ENCODE measurements at places on chromosomes 2 and 18. TPM values are rescaled to one million over a fixed set of nuclear protein-coding genes. Genes with fewer than 3 reads are reported as not detected.

Gene CBLN2
- not detected for total RNA-seq

Gene FNDC4
- total RNA-seq, result not detected

Gene FIGN
- total RNA-seq, result not detected

Gene SLC23A3
- total RNA-seq, result 4.9 TPM
